CD4-positive, alpha-beta T cell treated with Interleukin-21 for 1 hour (primary cell): ENCODE measurements at places on chromosomes 6 and 20.

DNA sequence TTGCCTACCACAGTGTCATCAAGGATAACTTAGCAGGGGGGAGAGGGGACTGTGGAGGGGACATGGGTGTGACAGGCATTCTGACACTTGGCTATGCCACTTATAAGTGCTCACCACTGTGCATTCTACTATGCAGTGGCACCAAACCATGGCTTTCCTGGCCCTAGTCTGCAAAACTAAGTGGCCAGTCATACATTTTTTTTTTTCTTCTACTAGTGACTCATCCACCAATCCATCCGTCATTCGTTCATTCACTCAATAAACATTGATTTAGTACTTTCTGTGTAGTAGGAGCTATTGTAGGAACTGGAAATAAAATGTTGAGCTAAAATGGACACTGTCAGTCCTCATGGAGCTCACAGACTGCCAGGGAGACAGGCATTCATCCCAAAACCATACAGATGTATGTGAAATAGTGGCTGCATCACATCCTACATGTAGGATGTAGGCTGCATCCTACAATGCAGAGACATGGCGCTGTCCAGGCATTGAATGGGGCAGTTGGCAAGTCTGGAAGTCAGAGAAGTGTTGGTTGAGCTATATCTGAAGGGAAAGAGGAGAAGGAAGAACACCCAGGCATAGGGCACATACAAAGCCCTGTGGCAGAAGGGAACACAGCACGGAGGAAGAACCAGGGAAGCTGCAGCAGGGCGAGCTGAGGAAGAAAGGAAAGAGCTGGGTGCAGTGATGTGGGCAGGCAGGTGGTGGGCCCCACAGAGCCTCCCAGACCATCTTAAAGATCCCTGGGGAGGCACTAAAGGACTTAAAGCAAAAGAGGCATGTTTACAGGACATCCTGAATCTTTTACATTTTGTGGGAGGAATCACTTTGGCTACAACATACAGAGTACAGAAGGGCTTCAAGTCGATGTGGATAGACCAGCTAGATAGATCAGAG is 224.4 kb downstream of the UST start:
- no peak for DNase-seq

- no peak for DNase-seq
These were observed 118.9 kb downstream of the MACROD2 start for GRCh38 chr20:14114065-14114704.

DNA sequence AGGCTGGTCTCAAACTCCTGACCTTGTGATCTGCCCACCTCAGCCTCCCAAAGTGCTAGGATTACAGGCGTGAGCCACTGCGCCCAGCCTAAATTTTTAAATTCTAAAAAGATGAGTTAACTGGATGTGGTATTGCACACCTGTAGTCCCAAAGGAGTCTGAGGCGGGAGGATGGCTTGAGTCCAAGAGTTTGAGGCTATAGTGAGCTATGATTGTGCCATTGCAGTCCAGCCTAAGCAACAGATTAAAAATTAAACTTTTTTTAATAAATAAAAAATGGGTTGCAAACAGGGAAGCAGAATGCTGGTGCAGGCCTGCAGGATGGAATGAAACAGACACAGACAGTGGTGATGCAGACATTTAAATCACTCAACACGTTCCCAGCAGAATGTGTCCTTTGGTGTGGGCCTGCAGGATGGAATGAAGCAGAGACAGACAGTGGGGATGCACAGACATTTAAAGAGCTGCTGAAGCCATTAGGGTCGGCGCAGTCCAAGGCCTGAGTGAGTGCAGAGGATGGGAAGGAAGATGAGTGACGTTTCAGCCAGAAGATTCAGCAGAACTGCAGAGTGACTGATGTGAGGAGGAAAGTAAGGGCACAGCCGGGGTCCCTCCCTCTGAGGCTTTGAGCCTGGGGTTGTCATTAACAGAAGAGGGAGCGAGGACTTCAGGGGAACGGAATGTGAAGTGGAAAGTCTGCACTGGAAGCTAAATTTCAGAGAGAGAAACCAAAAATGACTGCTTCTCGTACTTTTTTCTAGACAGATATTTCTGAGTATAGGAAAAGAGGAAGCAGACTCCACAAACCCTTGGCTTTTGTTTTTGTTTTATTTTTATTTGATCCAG is 117.5 kb downstream of the RIN2 start:
- DNase-seq: no peak

DNA sequence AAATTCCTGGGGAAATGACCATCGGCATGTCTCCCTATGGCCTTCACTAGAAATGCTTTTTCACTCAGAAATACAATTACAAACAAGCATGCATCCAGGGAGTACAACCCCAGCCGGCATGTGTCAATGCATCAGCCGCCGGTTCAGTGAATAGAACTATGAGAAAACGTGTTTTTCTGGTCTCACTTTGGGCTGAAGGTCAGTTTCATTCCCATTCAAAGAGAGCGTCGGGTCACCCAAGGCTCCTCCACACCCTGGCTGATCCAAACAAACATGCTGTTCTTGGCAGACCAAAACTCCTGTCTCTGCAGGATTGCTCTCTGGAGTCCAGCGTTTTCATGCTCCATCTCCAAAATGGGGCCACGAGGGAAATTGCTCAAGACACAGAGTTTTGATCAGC is 35.5 kb upstream of the NXT1 start:
- no peak for DNase-seq

DNA sequence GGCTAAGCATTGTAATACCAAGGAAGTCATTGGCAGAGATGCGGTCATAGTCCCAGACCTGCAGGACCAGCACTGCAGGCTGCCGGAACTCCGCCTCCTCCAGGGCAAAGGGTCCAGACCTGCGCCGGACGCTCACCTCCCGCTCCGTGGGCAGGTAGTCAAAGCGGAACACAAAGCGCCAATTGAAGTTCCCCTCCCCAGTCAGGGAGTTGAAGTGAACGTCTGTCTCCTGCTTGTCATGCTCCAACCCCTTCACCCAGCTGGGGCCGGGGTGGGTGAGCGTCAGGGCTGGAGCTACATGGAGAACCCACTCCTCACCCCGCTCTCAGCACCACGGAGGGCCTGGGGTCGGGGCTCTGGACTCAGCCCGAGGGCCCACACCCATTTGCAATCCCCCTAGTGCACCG is 18.2 kb downstream of the ERGIC3 start:
- no peak for DNase-seq

- DNase-seq: no peak
These were observed 273.3 kb upstream of the JARID2 start for GRCh38 chr6:14972379-14973067.

- no peak for DNase-seq
These were observed 199.8 kb downstream of the PLCB1 start for GRCh38 chr20:8331740-8332412.

- no peak for DNase-seq
These were observed 25.2 kb downstream of the PYGB start for GRCh38 chr20:25273046-25273445.

GRCh38 chr20:50193836-50194421 is 3.3 kb downstream of the CEBPB start:
- DNase-seq: no peak

- no peak for DNase-seq
These were observed 6.7 kb downstream of the ATG5 start for GRCh38 chr6:106318851-106319250.

- DNase-seq: no peak
These were observed 95.6 kb downstream of the SYCP2 start for GRCh38 chr20:59837623-59838394.

GRCh38 chr6:160167604-160168399 is 46.2 kb downstream of the SLC22A1 start:
- no peak for DNase-seq

DNA sequence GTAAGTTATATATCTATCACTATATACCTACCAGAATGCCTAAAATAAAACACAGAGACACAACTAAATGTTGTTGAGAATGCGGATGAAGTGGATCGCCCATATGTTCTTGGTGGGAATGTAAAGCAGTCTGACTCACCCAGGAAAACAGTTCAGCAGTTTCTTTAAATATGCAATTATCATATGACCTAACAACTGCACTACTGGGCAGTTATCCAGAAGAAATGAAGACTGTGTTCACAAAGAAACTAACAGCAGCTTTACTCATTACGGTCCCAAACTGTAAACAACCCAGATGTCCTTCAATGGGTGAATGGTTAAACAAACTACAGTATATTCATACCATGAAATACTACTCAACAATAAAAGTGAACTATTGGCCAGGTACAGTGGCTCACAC is 14.3 kb upstream of the ZC3H12D start:
- no peak for DNase-seq

GRCh38 chr20:25399037-25399430 is 8.4 kb upstream of the ABHD12 start:
- DNase-seq: peak; percentile 68

DNA sequence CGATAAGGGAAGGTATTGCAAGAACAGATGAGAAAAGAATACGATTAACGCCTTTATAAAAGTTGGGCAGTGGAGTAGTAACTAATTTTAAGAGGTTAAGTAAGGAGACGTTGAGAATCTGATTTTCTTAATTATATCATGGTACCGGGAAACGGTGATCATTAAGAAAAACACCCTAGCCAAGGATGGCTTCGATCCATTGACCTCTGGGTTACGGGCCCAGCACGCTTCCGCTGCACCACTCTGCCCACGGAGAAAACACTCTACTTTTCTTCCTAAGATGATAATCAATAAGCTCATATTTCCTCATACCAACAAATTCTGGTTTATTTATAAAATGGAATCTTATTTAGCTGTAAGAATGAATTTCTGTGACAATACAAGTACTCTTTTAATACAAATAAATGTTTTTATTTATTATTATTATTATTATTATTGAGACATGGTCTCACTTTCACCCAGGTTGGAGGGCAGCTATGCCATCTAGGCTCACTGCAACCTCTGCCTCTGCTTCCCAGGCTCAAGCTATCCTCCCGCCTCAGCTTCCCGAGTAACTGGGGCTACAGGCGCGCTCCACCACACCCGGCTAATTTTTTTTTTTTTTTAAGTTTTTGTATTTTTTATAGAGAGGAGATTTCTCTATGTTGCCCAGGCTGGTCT is 8.3 kb downstream of the POM121L2 start:
- no peak for DNase-seq

DNA sequence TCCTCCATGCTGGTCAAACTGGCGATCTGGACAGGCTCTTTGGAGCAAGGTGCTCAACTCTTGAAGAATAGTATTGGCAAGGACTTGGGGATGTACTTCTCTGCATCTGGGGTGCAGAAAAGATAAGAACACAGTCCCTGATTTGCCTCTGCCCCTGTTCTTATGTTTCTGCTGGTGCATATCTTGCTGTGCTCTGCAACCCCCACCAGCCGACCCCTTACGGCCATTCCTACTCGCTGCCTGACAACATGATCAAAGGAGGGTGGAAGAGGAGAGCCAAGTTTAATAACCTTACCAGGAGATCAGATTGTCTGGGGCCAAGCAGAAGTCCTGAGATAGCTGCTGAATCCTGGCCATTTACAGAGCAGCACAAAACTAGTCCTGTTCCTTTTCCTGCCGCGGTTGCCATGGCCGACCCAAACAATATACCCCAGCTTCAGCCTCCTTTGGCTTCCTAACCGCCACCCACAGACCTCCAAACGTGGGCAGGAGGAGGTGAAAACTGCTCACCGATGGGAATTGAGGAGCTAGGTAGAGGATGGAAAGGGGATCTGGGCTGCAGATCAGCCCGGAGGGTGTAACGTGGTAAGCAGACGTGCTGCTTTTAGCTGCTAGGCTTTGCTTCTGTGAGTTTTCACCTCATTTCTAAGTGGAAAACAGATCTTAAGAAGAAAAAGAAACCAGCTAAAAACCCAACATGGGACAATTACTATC is 60.9 kb downstream of the ATXN1 start:
- peak; percentile 72 for DNase-seq

- DNase-seq: no peak
These were observed 72.8 kb downstream of the TTLL2 start for GRCh38 chr6:167397712-167398111.

DNA sequence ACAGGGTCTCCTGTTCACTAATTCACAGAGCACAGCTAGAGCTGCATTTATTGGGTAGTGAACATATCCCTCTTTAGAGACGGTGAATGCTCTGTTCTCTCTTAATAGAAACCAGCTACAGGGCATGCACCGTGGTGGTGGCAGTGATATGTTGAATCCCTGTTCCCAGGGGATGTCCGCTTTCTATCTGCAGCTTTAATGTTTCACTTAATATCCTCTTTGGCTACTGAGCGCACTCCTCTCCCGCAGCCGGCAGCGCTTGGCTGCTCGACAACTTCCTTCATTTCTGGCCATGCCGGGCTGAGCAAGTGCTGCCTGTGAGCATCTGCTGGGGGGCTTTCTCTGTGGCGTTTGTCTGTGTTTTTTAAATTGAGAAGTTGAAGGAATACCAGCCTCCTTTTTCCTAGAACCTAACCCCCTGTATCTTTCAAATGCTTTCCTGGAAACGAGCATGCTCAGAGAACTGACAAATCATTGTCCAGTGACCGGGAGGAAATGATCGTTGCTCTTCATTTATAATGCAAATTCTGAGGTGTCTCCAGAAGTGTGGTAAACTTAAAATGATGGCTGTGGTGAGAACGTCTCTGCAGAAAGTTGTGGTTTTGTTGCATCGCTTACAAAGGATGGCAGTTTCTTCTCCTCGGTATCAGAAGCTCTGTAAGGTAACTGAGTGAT is 297.9 kb downstream of the UTRN start:
- peak; percentile 57 for DNase-seq
